WTC11 (cell line): ENCODE measurements at places on chromosomes 5 and 9. TPM values are rescaled to one million over a fixed set of nuclear protein-coding genes. Genes with fewer than 3 reads are reported as not detected.

CCL27 gene
- total RNA-seq, result 0.68 to 1.0 TPM (median 0.89 TPM) in 3 replicates

SYK gene
- 5.8 to 7.4 TPM (median 6.2 TPM) in 3 replicates for total RNA-seq

ANP32B gene
- 149 to 156 TPM (median 150 TPM) in 3 replicates for total RNA-seq

HAPLN1 gene
- 5.3 to 9.4 TPM (median 7.6 TPM) in 3 replicates for total RNA-seq

CLTB gene
- 28.6 to 33.8 TPM (median 30.3 TPM) in 3 replicates for total RNA-seq

C9orf50 gene
- total RNA-seq, result 0.11 TPM in 1 of 3 replicates, not detected in the others

DNA sequence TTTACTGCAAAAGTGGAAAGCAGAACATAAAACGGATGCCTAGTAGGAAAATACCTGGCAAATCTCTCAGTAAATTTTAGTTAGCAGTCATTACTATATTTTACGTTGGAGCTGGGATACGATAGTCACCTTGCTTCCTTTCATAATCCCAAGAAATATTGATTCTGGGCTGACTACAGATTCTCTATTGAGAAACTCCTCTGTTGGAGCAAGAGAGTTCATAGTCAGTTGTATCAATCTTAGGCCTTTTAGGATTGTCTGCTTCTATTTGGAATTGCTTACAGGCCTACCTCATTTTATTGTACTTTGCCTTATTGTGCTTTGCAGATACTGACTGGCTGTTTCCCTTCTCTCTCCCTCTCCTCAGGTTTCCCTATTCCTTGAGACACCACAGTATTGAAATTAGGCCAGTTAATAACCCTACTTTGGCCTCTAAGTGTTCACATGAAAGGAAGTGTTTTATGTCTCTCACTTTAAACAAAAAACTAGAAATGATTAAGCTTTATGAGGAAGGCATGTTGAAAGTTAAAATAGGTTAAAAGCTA lies 233.7 kb upstream of the TARS1 start:
- peaks cover 6% of the 10 kb centered on the region; the same call in 1 of the 2 replicates for H3K36me3 ChIP-seq
- no peaks in the 10 kb centered on the region for H3K4me1 ChIP-seq
- DNase-seq, result no peak
- H3K4me3 ChIP-seq, result no peak overlapping the region
- no peak overlapping the region for H3K27ac ChIP-seq
- H3K27me3 ChIP-seq, result peaks cover 8% of the 10 kb centered on the region; the same call in 1 of the 2 replicates

- H3K36me3 ChIP-seq, result peaks cover 12% of the 10 kb centered on the region
- H3K27me3 ChIP-seq, result no peaks in the 10 kb centered on the region
- peak overlapping the region; percentile 69; the same call in 1 of the 2 replicates for H3K27ac ChIP-seq
- H3K4me1 ChIP-seq, result peaks cover 63% of the 10 kb centered on the region
These were observed 249.7 kb downstream of the ARHGAP26 start for GRCh38 chr5:143019614-143020515.

- H3K27me3 ChIP-seq, result no peaks in the 10 kb centered on the region
- peaks cover 52% of the 10 kb centered on the region for H3K4me1 ChIP-seq
These were observed at the start of gene NDST1 for GRCh38 chr5:150507474-150508276. TSS of gene NDST1 (plus strand) at chr5:150508131. CDS start at chr5:150521255, 13,124 bp downstream.

- no peak for DNase-seq
- H3K4me3 ChIP-seq, result no peak overlapping the region
- H3K4me1 ChIP-seq, result no peaks in the 10 kb centered on the region
- no peaks in the 10 kb centered on the region for H3K36me3 ChIP-seq
These were observed 36.2 kb upstream of the TLE4 start for GRCh38 chr9:79535534-79535933.

DNA sequence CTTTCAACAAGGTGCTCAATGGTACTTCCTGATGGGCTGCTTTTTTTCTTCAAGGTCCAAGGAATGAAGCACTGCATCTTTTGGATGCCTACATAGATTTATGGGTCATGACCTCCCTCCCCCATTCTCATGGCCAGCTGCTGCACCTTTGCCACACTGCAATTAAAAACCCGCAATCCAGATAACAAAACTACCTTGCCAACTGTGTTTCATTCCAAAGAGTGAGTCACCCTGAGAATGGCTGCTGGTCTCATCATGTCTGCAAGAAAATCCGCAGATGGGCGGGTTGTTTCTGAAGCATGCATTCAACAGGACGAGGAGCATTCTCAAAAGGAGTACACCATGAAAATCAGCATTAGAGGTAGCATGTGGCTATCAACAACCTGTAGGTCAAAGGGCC lies 139.8 kb downstream of the ELAVL2 start:
- no peaks in the 10 kb centered on the region for H3K27me3 ChIP-seq
- peaks cover 17% of the 10 kb centered on the region for H3K36me3 ChIP-seq
- peak overlapping the region; percentile 2; the same call in 1 of the 2 replicates for H3K27ac ChIP-seq
- DNase-seq, result no peak
- H3K4me1 ChIP-seq, result peaks cover 79% of the 10 kb centered on the region
- no peak overlapping the region for H3K4me3 ChIP-seq

- H3K4me3 ChIP-seq, result no peak overlapping the region
- DNase-seq, result no peak
- H3K36me3 ChIP-seq, result peaks cover 5% of the 10 kb centered on the region; the same call in 1 of the 2 replicates
- no peak overlapping the region for H3K27ac ChIP-seq
These were observed 13.4 kb upstream of the SMIM32 start for GRCh38 chr5:136206361-136206760.

DNA sequence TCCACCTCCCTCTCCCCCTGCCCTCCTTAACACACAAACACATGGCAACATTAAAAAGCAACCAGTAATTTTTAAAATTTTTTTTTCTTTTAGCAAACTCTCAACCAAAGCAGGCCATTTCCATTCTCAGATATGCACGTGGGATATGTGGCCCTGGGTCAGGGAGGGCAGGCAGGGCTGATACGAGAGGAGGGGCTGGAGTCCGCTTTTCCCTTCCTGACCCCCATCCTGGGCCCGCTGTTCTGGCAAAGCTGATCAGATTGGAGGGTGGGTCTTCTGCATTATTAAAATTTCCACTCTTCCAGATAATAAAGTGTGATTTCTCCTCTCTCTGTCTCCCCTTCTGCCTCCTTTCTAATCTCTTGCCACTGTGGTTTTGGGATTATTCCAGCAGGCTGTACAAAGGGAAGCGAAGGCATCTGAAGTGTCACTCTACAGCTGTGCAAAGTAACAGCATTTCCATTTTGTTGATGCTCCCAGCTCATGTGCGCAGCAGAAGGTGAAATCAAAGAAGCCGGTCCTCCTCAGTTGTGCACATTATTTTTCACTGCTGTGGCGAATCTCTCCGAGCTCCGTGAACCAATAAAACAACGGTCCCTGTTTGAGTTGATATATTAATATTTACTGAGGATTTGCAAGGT lies 12.0 kb downstream of the IRX1 start:
- no peak overlapping the region for H3K4me3 ChIP-seq
- no peak for DNase-seq
- H3K36me3 ChIP-seq, result no peaks in the 10 kb centered on the region
- peaks cover 60% of the 10 kb centered on the region for H3K27me3 ChIP-seq

DNA sequence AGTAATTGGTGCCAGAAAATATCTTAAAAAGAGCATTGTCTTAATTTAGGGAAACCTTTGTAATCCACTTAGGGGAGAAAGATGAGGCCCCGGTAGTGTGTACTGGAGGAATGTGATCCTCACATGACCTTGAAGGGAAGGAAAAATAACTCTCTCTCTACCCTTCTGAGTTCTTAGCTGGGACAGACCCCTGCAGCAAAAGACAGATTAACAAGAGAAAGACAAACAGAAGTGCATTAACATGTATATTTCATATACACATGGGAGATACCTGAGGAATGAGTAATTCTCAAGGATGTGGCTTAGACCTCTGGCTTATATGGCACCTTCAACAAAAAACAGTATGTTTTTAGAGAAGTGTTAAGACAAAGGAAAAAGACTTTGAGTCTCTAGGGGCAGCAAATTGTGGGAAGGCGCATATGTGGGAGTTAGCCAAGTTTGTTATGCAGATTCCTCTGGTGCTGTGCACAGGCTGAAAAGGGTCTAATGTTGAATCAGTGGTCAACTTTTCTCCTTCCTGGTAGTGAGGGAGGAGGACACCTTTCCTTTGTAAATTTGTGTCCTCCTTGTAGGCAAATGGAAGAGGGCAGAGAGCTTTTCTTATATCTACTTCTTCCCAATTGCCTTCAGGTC lies 138.8 kb downstream of the LRRC70 start:
- H3K4me1 ChIP-seq, result peaks cover 45% of the 10 kb centered on the region
- H3K27ac ChIP-seq, result peak overlapping the region; percentile 85
- no peaks in the 10 kb centered on the region; the same call in 1 of the 2 replicates for H3K27me3 ChIP-seq
- no peak for DNase-seq

GRCh38 chr5:172101547-172102217 lies 86.3 kb downstream of the STK10 start:
- DNase-seq, result no peak
- H3K27me3 ChIP-seq, result no peaks in the 10 kb centered on the region
- no peaks in the 10 kb centered on the region for H3K36me3 ChIP-seq
- no peak overlapping the region for H3K4me3 ChIP-seq
- peak overlapping the region; percentile 17 for H3K27ac ChIP-seq
- peaks cover 23% of the 10 kb centered on the region for H3K4me1 ChIP-seq

GRCh38 chr5:68285851-68286611 lies 70.5 kb downstream of the PIK3R1 start:
- H3K4me1 ChIP-seq, result peaks cover 53% of the 10 kb centered on the region
- H3K27ac ChIP-seq, result no peak overlapping the region
- peaks cover 5% of the 10 kb centered on the region; the same call in 1 of the 2 replicates for H3K36me3 ChIP-seq
- H3K27me3 ChIP-seq, result no peaks in the 10 kb centered on the region

- no peaks in the 10 kb centered on the region for H3K27me3 ChIP-seq
- peaks cover 9% of the 10 kb centered on the region for H3K4me1 ChIP-seq
- DNase-seq, result no peak
- no peaks in the 10 kb centered on the region for H3K36me3 ChIP-seq
- H3K27ac ChIP-seq, result no peak overlapping the region
- no peak overlapping the region for H3K4me3 ChIP-seq
These were observed 247.2 kb upstream of the EFNA5 start for GRCh38 chr5:107917983-107918382.

DNA sequence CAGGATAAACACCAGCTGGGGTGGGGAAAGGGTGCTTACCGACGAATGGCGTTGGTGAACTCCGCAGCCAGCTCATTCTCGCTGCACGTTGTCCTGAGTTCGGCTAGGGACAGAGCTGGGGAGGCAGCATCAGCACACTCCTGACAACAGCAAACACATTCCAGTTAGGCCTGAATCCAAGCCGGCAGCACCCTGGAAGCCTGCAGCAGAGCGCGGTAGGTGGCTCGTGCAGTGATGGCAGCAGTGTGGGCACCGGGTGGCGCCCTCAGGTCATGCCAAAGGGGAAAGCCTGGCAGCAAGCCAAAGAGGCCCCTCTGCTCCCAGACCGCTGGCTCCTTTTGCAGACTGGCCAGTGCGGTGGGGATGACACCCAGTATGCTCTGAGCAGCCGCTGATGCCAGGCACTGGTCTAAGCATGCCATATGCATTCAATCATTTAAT lies 66.9 kb downstream of the DCP2 start:
- no peaks in the 10 kb centered on the region; the same call in 1 of the 2 replicates for H3K4me1 ChIP-seq
- H3K27me3 ChIP-seq, result no peaks in the 10 kb centered on the region
- H3K4me3 ChIP-seq, result no peak overlapping the region

DNA sequence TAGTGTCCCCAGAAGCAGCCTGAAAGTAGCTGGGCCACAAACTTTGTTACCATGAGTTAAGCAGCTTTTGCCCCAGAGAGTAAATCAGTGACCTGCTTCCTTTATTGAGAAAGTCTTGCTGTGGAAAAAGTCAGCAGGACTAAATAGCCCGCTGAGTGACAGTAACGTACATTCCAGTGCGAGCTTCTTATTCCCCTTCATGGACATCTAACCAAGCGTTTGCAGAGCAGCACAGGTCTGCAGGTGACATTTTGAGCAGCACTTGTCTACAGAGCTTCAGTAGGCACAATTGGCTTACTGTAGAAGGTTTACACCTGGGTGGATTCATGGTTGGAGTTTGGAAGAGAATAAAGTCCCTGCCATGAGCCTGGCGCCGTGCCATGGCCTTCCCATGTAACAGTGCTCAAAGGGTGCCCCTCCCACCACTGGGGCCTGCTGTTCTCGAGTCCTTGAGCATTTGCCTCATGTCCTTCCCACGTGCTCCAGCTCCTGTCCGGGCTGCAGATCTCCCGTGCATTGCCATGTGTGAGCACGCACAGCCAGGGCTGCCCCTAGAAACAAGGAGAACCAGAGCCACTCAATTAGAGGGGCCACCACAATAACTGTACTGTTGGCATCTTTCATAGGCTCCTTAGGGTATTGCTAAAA lies 41.3 kb upstream of the GRHPR start:
- no peaks in the 10 kb centered on the region; the same call in 1 of the 2 replicates for H3K27me3 ChIP-seq
- no peaks in the 10 kb centered on the region for H3K36me3 ChIP-seq
- H3K4me3 ChIP-seq, result no peak overlapping the region
- H3K4me1 ChIP-seq, result peaks cover 7% of the 10 kb centered on the region
- H3K27ac ChIP-seq, result no peak overlapping the region

DNA sequence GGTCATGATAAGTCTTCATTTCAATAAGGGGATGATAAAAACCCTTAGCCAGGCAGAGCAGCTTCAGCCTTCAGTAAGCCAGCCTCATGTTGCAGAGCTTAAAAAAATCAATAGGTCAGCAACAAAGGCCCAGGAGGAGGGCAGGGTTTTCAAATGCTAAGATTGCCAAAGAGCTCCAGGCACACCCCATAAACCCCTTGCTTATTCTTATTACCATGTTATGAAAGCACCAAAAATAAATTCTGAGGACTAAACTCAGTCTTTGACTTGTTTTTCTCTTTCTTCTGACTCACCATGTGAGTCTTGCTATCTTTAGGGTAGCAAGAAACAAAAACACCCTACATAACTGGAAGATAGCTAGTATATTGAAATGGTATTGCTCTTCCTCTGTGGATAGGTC lies 317.1 kb downstream of the KCTD16 start:
- no peaks in the 10 kb centered on the region for H3K36me3 ChIP-seq
- peaks cover 47% of the 10 kb centered on the region for H3K27me3 ChIP-seq
- H3K27ac ChIP-seq, result no peak overlapping the region

DNA sequence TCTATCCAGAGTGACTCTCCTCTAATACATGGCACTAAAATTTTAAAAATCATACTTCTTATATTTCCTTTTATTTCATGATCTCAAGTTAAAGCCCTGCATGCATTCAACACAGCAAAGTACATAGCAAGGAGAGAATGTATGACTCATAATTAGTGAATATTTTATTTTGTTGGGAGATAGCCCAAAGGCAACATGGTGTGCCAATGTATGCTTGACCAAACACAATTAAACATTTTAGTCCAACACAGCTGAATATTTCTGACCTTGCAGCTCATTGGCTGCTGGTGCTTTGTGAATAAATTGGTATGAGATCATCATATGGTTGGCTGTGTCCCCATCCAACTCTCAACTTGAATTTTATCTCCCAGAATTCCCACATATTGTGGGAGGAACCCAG lies 103.5 kb downstream of the NPR3 start:
- no peak for DNase-seq
- H3K4me1 ChIP-seq, result no peaks in the 10 kb centered on the region
- no peak overlapping the region for H3K4me3 ChIP-seq
- peaks cover 4% of the 10 kb centered on the region for H3K36me3 ChIP-seq
- peaks cover 3% of the 10 kb centered on the region for H3K27me3 ChIP-seq

- no peak overlapping the region for H3K4me3 ChIP-seq
- no peaks in the 10 kb centered on the region for H3K4me1 ChIP-seq
- no peak for DNase-seq
- no peak overlapping the region for H3K27ac ChIP-seq
These were observed 71.0 kb downstream of the COL23A1 start for GRCh38 chr5:178519155-178519554.

GRCh38 chr9:89533411-89534095 lies 35.6 kb upstream of the SEMA4D start:
- H3K27ac ChIP-seq, result no peak overlapping the region
- no peak for DNase-seq
- no peaks in the 10 kb centered on the region for H3K27me3 ChIP-seq
